ENCODE measurements at places on chromosomes 16 and 17.
A peak's percentile ranks its signal among the peaks of the same experiment; 100 is the strongest.

DNA sequence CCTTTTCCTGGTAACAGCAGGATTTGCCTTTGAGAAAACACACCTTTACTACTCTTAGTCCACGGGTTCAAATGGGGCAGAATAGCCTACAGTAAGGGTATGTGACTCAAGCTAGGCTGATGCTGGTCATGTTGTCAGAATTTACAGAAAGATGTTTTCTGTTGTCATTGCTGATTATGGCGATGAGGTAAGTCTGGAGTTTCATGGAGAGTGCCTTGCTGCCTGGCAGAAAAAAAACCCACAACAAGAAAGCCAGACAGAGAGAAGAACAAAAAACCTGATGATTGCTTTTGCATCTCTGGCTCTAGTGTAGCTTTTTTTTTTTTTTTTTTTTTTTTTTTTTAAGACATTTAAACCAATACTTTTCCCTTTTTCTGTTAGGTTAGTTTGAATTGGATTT, 47.9 kb downstream of the SLC6A4 start:
- no peak for DNase-seq

DNA sequence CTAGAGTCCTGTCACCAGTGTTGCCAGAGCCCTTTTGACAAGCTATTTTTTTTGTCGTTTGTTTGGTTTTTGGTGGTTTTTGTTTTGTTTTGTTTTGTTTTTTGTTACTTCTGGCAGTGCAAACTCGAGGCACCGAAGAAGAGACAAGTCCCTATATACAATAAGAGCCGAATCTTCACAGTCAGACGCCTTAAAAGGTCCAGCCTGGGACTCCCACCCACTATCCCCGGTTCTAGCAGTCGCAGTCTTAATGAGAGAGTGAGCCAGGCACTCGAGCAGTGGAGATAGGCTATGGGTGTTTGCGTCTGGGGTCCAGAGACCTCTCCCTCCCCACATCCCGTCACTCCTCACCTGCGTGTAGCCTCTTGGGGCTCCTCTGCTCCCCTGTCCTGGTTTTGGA, 1.9 kb downstream of the OR1F1 start:
- no peak for DNase-seq

DNA sequence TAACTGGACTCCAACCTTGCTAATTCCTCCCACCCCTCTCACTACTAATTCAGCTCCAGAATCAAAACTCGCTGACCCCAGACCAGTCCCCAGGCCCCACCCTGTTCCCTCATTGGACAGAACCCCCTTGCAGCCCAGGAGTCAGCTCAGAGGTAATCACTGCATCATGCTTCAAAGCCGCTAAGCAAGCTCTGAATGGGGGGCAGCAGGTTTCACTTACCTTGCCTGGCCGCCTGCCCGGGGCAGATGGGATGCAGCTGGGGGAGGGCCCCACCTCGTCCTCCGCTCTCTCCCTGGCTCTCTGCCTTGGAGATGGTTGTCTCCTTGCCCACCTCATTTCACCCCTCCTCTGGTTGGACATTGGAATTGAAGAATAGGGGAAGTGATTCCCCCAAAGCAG, 4.8 kb upstream of the NGFR start:
- DNase-seq: no peak

- no peak for DNase-seq
Observed at GRCh38 chr16:62644030-62644812, 608.0 kb upstream of the CDH8 start.

- no peak for DNase-seq
Observed at GRCh38 chr17:30927756-30928155, 6.0 kb downstream of the ADAP2 start.

GRCh38 chr17:28532050-28532960, 20.1 kb downstream of the UNC119 start:
- DNase-seq: no peak

GRCh38 chr16:49881890-49882289, 26.0 kb upstream of the ZNF423 start:
- DNase-seq: no peak

DNA sequence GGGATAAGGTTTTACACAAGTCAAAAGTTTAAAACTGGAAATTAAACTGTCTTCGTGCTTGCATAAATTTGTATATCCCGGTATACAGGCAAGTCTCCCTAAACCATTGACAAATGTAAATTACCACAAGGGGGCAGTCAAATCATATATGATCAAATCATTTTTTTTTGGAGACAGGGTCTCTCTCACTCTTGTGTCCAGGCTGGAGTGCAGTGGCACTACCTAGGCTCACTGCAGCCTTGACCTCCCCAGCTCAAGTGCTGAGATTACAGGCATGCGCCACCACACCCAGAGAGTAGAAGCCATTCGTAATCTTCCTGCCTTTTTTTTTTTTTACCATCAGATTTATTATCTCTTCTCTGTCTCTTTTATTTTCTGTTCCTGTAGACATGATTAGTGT, 18.5 kb downstream of the TOP2A start:
- no peak for DNase-seq

DNA sequence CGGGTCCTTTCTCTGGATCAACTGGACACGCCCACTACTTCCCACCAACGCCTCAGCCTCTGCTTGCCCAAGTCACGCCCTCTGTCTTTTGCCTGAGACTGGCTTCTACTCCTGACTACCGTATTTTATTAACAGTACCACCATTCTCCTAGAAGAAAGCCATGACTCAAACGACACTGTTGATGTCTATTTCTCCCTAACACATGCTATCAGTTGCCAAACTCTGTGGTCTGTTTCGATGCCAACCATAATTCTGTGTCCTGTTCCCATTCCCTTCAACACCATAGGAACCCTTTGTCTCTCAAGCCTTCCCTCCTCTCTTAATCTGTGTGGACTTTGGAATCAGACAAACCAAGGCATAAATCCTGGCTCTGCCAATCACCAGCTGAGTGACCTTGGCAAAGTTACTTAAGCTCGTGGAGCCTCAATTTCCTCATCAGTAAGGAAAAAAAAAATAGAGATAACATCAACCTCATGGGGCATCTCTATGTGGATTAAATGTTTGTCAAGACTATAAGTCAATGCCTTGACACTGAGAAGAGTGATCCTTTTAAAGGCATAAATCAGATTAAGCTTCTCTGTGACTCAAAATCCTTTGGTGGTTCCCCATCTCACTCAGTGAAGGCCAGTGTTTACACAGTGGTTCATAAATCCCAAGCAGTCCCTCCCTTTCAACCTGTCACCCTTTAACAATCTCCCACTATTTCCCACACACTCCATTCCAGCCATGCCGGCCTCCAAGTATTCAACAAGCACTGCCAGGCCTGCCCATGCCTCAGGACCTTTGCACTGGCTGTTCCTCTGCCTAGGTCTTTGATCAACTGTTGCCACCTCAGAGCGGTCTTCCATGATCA, 45.6 kb downstream of the ERN1 start:
- no peak for DNase-seq

GRCh38 chr16:24151482-24151939, 104.6 kb upstream of the CACNG3 start:
- DNase-seq: no peak

- no peak for DNase-seq
Observed at GRCh38 chr16:27387724-27388123, 14.2 kb upstream of the IL21R start.

- DNase-seq: no peak
Observed at GRCh38 chr17:27985306-27985705, 57.2 kb upstream of the NLK start.

GRCh38 chr17:28180449-28180848, 138.0 kb downstream of the NLK start:
- DNase-seq: peak; percentile 12

Data from GM13977 (cell line).